Astrocyte of the cerebellum (primary cell): ENCODE measurements at places on chromosomes 6 and 20.

GRCh38 chr20:59428006-59428405, 127.6 kb downstream of the EDN3 start:
- no peak for DNase-seq

DNA sequence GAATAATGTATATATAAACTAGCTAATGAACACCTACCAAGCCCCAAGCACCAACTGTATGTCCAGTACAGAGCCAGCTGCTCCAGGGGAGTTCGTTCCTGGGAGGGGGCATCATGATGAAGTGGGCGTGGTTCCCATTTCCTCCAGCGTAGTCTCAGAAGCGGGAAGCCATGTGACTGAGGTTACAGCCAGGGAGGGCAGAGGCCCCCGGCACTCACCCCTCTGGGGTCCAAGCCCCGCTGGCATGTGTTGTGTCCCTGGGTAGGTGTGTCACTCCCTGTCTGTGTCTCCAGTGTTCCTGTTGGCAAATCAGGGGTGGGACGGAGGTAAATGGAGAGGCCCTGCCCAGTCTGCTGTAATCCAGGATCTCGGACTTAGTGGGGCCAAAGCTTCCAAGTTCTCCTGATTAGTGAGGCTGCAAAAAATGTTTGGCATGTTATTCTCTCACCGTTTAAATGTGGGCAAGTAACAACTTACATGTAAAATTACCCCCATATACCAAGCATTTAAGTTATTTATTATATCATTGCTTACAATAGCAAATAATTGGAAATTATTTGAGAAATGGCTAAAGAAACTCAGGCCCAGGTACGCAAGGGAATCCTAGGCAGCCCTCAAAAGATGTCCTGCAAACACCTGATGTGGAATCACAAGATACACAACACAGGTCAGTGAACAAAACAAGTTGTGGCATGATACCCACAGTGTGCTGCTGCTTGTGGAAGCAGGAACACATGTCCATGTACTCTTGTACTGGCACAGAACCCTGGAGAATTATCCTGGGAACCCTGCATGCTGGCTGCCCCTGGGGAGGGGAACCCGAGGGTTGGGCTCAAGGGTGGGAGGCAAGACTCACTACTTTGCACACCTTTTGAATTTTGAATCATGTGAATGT, 22.2 kb downstream of the FAM110A start:
- no peak for DNase-seq

- DNase-seq = no peak
Measured at GRCh38 chr20:19277381-19277780, 64.9 kb downstream of the SLC24A3 start.

- peak; percentile 4 for DNase-seq
Measured at GRCh38 chr6:26432627-26433201, 7.6 kb upstream of the BTN3A3 start.

DNA sequence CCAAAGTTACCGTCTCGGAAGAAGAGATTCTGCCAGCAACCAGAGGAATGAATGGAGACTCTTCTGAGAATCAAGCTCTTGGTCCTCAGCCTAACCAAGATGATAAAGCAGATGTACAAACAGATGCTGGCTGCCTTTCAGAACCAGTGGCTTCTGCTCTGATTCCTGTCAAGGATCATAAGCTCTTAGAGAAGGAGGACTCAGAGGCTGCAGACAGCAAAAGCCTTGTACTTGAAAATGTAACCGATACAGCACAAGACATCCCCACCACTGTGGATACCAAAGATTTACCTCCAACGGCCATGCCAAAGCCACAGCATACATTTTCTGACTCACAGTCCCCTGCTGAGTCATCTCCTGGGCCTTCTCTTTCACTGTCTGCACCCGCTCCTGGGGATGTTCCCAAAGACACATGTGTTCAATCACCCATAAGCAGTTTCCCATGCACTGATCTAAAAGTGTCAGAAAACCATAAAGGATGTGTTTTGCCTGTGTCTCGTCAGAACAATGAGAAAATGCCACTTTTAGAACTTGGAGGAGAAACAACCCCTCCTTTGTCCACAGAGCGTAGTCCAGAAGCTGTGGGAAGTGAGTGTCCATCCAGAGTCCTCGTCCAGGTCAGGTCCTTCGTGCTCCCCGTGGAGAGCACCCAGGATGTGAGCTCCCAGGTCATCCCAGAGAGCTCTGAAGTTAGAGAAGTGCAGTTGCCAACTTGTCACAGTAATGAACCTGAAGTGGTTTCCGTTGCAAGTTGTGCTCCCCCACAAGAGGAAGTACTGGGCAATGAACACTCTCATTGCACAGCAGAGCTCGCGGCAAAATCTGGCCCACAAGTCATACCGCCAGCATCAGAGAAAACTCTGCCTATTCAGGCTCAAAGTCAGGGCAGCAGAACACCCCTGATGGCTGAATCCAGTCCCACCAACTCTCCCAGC, 109.6 kb downstream of the RTN4IP1 start:
- DNase-seq = peak; percentile 98
